ENCODE measurements at places on chromosomes 12 and 14.
A peak's percentile ranks its signal among the peaks of the same experiment; 100 is the strongest.

- DNase-seq: no peak
Measured at GRCh38 chr12:31008241-31008761, 65.4 kb upstream of the DDX11 start.

DNA sequence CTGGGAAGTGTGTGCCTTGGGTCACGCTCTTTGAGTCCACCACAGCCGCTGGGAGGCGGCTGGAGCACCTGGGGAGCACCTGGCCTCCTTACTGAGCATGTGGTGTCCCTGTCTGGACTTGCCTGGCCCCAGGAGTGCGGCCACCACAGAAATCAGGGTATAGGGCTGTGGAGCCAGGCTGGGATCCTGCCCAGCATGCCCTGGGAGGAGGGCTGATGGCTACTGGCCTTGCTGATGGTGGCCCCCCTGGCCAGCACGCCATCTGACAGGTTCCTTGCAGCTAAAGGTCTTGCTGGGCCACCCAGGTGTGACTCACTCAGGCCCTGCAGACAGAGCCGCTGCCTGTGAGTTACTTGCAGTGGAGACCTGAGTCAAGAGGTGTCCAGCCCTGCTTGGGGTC is 6.0 kb downstream of the ULK1 start:
- DNase-seq: no peak

DNA sequence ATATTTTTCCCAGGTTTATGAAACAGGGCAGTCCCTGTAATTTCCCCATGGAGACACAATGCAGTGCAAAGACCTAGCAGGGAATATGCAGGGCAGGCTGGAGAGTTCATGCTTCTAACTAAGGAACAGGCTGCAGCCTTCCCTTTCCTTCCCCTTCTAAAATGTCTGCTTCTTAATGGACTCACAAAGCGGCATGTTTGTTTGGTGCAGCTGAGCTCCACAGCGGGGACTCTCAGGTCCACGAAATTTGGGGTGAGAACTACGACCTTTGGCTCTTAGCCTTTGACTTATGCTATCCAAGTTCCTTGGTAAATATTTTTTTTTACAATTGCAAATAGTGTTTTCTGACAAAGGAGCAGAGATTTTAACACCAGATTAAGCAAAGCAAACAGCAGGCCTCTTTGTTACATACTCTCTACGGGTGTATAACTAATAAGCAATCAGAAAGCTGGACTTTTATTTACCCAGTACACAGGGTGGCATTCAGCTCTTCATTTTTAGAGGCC is 323.6 kb downstream of the ZFP36L1 start:
- no peak for DNase-seq

DNA sequence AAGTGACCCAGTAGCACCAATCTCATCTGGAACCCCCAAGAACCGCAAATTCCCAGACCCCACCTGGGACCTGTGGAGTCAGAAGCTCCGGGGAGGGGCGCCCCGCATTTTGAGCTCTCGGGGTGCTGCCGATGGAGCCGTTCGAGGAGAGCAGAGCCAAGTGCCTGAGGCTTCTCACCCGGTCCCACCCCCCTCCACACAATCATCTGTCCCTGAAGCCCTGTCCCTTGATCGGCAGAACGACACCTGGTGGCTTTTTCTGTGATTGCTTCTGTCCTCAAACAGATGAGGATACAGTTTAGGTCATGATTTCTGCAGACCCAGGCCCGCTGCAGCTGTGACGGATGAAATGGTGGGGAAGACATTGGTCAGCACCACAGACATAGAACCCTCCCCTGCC is 74.7 kb downstream of the NOC4L start:
- peak; percentile 24 for DNase-seq

GRCh38 chr12:129083121-129083840 is 230.0 kb downstream of the GLT1D1 start:
- no peak for DNase-seq

DNA sequence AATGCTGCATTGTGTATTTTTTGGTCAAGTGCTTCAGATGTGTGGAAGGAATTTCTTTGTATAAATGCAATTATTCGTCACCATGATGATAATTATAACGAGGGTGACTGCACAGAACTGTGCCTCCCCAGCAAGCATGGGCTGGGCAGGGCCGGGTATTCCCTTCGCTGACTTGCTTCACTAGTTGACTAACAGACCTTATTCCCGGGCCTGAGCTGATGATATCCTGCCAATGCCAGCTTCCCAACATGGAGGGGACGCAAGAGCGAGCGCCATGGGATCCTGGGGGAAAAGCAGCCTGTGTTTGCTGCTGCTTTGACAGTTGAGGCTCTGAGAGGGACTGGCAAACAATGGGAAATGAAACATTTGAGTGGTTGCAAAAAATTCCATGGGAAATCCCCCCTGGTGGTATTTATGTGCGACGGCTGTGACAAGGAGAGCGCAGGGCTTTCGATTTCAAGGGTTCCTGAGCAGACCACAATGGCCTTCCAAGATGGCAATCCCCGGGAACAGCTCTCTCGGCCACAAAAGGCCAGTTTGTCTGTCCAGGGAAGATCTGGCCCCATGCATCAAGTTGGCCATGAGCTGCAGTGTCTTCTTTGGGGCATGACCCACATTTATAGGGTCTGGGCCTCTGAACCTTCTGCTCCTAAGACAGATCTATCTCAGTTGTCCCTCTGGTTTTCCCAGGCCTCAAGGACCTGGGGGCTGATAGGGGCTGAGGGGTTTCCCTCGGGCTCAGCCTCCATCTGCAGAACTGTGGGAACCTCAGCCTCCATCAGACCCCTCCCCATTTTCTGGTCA is 21.9 kb upstream of the MAP1LC3B2 start:
- DNase-seq: no peak

GRCh38 chr12:50922820-50923219 is 29.5 kb upstream of the HIGD1C start:
- no peak for DNase-seq

DNA sequence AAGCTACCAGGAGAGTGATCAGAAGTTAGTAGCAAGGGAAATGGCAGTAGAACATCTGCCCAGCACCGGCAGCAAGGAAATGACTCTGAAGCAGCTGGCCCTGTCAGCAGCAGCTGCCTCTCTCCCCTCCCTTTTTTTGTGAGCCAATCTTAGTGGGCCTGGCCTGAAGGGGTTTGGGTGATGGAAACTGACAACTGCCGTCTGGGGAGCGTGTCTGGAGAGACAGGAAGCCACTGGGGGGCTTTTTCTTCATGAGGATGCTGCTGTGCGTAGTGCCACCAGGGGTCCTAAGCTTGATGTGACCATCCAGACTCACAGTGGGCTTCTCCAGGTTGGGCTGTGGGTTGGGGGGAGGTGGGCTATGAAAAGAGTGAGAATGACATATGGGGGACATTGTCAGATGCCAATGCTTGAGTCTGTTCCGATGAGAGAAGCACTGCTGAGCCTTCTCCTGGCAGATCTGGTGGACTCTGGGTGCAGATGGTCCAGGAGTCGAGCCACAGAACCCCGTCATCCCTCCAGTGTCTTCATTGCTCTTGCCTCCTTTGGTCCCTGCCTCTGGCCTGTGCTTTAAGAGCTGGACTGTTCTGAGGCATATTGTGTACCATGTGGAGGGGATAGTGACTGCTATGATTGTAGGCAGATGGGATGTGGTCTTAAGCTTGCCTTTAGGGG is 87.6 kb upstream of the HIF1A start:
- no peak for DNase-seq

GRCh38 chr12:102406033-102406584 is 74.3 kb downstream of the IGF1 start:
- no peak for DNase-seq

DNA sequence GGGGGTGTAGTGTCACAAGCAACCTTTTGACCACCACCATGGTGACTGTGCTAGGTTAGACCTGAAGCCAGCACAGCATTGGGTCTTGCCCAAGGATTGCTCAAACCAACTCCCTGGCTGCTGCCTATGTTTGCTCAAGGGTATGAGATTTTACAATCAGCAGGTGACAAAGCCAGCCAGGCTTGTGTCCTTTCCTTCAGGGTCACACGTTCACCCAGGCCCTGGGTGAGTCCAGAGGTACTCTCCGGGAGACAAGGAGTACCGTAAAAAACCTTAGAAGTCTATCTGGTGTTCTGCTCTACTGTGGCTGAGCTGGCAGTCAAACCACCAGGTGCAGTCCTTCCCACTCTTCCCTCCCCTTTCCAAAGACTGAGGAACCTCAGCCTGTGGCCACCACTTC is 238.9 kb upstream of the MIS18BP1 start:
- no peak for DNase-seq

GRCh38 chr14:39912192-39913100 is 480.2 kb upstream of the FBXO33 start:
- no peak for DNase-seq

- no peak for DNase-seq
Measured at GRCh38 chr14:103121121-103121845, 2.0 kb upstream of the TNFAIP2 start.

- no peak for DNase-seq
Measured at GRCh38 chr12:119176267-119177055, 2.3 kb upstream of the HSPB8 start.

- DNase-seq: no peak
Measured at GRCh38 chr12:3010214-3010930, 51.2 kb downstream of the TEAD4 start.

- DNase-seq: peak; percentile 72
Measured at GRCh38 chr14:92680781-92681650, 67.4 kb downstream of the LGMN start.

- DNase-seq: no peak
Measured at GRCh38 chr14:90548455-90548854, 151.6 kb downstream of the CALM1 start.

DNA sequence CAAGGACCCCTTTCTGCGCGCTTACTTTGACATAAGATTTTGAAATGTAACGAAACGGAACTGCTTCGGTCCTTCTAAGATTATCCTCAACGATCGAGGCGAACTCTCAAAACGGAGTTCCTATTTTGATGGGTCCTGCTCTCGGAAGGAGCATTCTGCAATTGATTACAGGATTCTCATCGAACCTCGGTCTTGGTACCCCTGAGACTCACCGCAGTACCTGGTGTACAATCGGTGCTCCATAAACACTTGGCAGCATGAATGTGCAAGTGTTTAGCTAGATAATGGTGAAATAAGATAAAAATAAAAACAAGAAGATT is 530 bp upstream of the NEMF start:
- no peak for DNase-seq

GRCh38 chr12:113136990-113137511 is 1.5 kb upstream of the RASAL1 start:
- no peak for DNase-seq

DNA sequence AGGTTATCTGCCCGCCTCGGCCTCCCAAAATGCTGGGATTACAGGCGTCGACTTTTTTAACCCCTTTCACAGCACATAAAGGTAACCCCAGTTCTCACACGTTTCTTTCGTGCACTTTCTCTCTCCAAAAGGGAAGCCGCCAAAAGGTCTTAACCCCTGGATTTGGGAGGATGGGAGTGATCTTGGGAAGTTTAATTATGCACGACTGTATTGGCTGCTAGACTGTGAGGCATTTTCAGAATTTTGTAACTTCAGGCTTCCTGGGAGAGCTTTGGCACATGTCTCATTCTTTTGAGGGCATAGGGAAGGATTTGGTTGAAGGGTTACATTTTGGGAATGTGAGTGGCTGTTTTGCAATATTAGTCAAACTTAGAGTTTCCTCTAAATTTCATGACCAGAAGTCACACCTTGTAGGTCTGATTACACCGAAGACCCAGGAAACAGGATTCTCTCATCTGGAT is 1.4 kb upstream of the SMARCC2 start:
- no peak for DNase-seq

GRCh38 chr12:117596968-117597367 is 235.5 kb upstream of the NOS1 start:
- DNase-seq: no peak

- no peak for DNase-seq
Measured at GRCh38 chr14:95958105-95958504, 81.1 kb upstream of the C14orf132 start.

GRCh38 chr12:66755727-66756395 is 77.0 kb upstream of the GRIP1 start:
- DNase-seq: no peak

DNA sequence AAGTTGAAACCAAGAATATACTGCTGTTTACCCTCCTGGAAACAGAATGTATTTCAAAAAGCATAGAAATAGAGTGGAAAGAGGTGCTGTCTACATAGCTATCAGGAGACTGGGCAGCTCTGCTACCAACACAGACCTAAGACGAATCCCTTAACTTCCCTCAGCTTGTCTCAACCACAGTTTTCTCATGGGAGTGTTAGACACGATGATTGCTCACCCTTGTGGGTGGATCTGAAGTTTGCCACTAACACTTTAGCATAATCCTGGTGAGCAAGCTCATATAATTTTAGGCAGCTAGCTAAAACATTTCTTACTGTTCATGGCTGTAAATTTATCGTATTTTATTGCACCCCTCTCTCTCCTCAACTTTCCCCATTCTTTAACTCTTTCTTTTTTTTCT is 38.5 kb downstream of the C12orf75 start:
- no peak for DNase-seq

DNA sequence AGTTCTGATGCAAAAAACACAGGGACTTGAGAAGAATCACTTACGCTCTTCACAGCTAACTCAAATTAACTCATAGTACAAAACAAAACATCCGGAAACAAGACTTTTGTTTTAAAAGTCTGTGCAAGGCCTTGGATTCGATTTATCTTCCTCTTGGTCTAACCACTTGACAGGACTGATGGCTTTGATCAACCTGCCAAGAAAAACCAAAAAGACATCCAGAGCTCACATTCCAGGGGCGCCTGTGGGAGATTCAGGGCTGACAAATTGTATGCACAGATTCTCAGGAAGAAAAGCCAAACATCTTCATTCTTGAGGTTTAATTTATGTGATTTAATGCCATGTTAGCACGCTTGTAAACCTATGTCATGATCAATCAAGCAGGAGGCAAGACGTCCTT is 129.1 kb upstream of the TMCC3 start:
- no peak for DNase-seq

- peak; percentile 40 for DNase-seq
Measured at GRCh38 chr12:125185740-125186470, 120.7 kb downstream of the AACS start.

GRCh38 chr12:3417113-3417512 is 73.9 kb upstream of the PRMT8 start:
- no peak for DNase-seq

- DNase-seq: no peak
Measured at GRCh38 chr12:88921434-88921833, 341.2 kb upstream of the KITLG start.

DNA sequence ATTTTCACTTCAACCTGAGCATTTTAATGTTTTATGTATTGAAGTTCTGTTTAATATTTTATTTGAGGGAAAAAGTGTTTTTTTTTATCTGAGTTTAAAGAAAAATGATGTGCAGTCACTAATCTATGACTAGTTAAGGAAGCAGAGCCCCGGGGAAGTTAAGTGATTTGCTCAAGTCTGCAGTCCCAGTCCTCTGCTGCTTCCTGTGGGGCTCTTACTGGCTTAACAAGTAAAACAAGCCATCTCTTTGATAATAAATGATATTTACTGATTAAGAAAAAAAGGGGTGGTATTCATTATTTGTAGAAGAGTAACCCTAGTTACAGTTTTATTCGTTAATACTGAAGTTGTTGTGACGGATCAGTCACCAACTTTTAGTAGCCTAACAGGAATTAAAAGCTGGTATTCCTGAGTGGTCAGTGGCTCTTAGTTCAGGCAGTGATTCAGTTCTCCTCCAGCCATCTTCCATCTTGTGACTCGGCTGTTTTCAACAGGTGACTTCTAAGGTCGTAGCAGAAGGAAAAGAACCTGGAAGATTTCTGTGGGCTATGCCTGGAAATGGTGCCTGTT is 21.7 kb downstream of the BICDL1 start:
- no peak for DNase-seq

GRCh38 chr14:36666416-36667206 is 5.0 kb downstream of the PAX9 start:
- no peak for DNase-seq

Measured in stimulated activated CD4-positive, alpha-beta T cell treated with anti-CD3 and anti-CD28 coated beads, Interleukin-12 subunit alpha, Interleukin-12 subunit beta, amount 100 ng/mL, for 4 hours (primary cell).